Amniotic stem cell (primary cell): ENCODE measurements at places on chromosomes 4 and X.

DNA sequence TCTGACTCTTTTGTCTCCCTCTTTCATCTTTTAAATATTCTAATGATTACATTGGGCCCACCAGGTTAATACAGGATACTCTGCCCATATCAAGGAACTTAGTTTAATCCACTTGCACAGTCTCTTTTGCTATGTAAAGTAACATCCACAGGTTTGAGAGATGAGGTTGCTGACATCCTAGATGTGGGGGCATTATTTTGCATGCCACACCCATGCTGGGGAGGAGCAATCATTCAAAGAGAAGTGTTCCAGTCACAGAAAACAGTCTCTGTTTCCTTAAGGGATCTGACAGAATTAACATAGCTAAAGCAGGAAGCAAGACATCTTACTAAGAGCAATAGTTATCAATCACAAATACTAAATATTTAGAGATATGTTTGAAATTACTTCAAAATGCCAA, 11.5 kb upstream of the TRAM1L1 start:
- DNase-seq = no peak

DNA sequence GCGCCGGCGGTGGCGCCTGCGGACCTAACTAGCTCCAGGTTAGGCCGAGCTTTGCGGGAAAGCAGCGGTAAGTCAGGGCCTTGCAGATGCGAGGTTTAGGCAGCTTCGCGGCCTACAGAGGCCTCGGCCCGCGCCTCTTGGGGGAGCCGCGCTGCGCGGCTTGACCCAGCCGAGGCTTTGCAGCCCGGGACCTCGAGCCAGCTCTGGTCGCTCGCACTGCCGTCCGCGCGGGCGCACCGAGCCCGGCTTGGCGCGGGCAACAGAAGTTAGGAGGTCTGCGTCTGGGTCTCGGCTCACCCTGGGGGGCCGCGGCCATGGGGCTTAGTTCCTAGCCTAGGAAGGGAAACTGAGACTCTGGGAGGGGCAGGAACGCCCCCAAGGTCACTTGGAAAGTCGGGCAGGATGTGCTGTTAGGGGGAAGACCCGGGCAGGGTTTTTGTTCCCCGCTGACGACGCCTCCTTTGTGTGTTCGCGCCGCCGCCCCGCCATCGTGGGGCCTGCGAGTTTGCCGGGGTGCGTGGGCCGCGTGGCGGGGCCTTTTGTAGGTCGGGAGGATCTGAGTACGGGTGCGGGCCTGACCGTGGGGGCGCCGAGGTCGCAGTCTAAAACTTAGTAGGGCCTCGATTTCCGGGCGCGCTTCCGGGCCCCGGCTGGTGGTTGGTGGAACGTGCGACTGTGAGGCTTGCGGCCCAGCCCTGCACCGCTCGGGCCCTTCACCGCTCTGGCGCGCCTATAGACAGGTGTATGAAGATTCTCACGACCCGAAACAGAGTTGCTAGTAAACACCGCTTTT, 482 bp downstream of the RNF4 start:
- DNase-seq = peak; percentile 18

- no peak for DNase-seq
Measured at GRCh38 chr4:40299811-40300292, 35.3 kb upstream of the CHRNA9 start.

DNA sequence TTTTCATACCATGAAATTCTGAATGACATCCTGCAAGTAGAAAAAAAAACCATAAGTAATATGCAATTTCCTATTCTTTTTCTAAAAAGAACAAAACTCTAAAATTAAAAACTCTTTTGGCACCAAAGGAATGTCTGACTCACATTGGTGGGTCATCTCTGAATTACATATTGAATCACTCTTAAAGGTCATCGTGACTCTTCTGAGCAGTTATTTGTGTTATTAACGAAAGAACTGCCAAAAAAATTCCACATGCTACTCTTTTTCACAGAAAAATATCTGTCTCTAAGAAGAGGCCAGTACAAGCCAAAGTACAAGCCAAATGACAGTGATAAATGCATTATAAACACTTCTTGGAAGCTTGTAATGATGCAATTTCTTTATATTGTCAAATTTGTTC, 282.2 kb downstream of the GUCY2F start:
- peak; percentile 7 for DNase-seq

- no peak for DNase-seq
Measured at GRCh38 chr4:123246085-123246484, 150.5 kb upstream of the SPRY1 start.

GRCh38 chrX:3522101-3522650, 175.7 kb upstream of the MXRA5 start:
- peak; percentile 19 for DNase-seq

GRCh38 chrX:149518236-149518635, 13.1 kb upstream of the IDS start:
- no peak for DNase-seq

DNA sequence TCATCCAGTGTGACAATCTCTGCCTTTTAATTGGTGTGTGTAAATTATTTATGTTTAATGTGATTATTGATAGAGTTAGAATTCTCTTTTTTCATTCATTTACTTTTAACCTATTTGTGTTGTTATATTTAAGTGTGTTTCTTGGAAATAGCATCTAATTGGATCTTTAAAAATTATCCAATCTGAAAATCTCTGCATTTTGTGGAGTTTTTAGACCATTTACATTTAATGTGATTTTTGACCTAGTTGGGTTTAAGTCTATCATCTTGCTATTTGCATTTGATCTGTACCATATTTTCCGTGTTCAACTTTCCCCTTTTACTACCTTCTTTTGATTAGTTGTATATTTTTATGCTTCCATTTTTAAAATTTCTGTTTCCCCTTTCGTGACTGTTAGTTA, 71.3 kb downstream of the TENM3 start:
- DNase-seq = no peak

- DNase-seq = no peak
Measured at GRCh38 chr4:7165874-7166201, 26.5 kb upstream of the SORCS2 start.

DNA sequence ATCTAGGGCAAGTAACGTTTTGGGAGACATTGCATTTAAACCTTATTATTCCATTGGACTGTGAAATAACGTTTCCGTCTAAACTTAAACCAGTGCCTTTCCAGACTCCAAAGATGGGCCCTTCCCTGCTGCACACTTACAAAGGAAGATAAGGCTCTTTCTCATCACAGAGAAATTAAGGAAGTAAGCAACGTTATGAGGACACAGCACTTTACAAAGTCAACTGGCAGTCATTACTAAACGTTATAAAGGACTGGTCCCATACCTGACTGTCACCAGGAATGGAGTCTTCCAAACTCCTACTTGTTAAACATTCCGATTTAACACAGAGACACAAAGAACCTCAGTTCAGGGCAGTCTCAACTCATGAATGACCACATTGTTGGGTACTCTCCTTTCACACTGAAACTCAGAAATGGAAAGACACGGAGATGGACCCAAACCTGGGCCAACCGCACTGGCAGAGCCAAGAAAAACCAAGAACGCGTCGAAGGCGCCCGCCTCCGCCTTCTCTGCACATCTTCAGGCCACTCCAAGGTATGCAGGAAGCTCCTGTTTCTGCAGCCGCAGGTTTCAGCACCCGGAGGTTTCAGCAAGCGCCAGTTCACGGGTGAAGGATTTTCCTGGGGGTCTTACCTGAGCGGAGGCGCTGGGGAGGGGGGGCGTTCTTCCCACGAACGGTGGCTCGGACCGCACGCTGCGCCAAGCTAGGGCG, 670 bp downstream of the PAPSS1 start:
- no peak for DNase-seq

DNA sequence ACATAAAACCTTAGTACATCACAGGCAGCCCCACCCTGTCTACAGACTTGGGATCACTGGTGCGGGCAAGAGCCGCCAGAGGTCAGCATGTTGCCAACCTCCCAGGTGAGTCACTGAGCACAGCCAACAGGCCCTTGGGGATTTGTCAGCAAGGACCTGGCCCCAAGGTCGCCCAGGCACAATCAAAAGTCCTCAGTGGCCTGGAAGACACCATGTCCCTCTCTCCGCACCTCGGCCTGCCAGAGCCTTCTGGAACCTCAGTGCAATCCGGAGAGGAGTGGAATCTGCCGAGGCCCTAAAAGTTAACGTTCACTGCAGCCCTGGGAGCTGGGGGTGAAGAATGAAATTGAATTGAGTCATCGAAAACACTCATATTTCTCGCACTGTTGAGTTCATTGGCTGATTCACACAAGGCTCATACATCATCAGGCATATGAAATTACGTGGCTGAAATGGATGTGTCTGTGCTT, 74.3 kb downstream of the WFS1 start:
- DNase-seq = peak; percentile 60

DNA sequence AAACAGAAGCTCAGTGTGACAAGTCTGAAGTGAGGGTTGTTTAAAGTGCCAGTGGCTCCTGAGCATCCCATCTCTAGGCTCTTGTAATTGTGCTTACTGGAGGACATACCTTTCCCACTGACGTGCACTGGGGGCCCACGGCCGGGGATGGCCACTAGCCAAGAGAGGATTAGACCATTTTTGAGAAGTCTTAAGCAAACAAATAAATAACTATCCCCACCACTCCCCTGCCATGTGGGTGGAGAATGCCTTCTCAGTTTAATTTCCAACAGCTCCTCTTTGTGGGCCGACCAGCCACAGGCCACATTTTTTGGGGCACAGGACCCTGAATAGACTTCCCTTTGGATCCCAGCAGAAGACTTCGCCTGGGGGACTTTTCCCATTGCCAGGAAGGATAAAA, 125.0 kb upstream of the MSX1 start:
- no peak for DNase-seq

- DNase-seq = no peak
Measured at GRCh38 chrX:155966876-155967275, 30.6 kb upstream of the IL9R start.

DNA sequence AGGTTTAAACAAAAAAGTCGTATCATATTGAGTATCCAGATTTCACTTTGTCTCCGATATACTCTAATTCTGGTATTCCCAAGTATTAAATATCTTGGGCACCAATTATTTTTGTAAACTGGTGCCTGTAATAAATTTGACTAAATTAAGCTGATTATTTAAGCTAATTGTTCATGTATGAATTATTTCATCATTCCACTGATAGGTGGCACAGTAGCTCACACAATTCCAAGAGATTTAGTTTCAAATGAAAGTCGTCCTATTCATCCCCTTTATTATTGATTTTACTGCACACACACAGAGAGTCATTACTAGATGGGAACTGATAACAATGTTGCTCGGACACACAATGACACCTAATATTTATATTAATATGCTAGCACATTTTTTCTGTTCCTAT, 432.4 kb downstream of the DMD start:
- DNase-seq = no peak

GRCh38 chr4:1400831-1401408, 5.3 kb downstream of the NKX1-1 start:
- DNase-seq = no peak

DNA sequence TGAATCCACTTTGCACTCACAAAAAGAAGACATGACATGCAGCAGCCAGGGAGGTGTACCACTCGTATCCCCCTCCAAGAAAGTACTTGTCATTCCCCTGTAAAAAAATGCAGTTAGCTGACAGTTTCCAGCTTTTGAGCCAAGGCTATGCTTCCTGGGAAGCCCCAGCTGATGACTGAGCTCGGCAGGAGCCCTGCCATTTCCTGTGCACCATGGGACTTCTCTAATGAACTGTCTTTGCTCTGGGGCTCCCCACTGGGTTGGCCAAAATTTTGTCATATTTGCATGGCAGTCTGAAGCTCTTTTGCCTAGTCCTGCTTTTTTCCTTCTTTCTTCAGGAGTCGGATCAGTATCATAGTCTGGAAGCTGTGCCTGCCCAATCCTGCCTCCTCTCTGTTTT, 104.5 kb upstream of the MAOA start:
- DNase-seq = no peak

- DNase-seq = no peak
Measured at GRCh38 chrX:105464618-105465017, 244.1 kb upstream of the TEX13A start.

- DNase-seq = no peak
Measured at GRCh38 chr4:87326460-87326859, 3.8 kb upstream of the HSD17B13 start.

DNA sequence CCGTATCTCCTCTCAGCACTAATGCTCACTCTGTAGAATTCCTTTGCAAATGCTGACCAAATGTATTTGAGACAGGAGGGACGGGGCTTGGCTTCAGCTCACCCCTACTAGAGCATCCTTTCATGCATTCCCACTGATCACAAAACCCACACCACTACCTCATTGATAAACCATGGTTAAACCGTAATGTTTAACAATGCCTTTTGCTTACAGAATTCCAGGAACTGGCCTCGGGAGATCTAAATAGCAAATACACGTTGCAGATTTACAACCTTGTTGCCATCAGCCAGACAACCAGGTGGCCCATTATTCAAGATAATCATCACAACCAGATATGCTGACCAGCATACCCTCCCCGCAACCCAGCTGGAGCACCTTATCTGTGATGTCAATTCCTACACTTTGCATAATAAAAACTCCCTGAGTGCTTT, 391.9 kb downstream of the KCTD8 start:
- DNase-seq = no peak

- no peak for DNase-seq
Measured at GRCh38 chr4:181293541-181293940, 949.7 kb upstream of the TENM3 start.

DNA sequence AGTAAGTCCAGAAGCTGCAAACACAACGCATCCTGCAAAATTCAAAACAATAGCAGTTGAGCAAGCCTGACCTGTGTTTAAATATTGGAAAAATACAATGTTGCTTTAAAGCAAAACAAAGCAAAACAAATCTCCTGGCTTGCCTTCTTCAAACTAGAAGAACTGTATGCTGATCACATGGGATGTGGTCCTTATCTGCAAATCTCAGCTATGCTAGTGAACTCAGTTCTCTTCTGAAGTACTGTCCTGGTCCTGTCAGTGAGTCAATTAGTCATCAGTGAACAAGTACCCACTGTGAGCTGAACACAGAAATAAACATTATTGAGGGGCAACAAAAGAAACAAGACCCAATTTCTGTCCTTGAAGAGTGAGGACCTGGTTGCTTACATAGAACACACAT, 522.5 kb downstream of the SMARCA1 start:
- DNase-seq = no peak

DNA sequence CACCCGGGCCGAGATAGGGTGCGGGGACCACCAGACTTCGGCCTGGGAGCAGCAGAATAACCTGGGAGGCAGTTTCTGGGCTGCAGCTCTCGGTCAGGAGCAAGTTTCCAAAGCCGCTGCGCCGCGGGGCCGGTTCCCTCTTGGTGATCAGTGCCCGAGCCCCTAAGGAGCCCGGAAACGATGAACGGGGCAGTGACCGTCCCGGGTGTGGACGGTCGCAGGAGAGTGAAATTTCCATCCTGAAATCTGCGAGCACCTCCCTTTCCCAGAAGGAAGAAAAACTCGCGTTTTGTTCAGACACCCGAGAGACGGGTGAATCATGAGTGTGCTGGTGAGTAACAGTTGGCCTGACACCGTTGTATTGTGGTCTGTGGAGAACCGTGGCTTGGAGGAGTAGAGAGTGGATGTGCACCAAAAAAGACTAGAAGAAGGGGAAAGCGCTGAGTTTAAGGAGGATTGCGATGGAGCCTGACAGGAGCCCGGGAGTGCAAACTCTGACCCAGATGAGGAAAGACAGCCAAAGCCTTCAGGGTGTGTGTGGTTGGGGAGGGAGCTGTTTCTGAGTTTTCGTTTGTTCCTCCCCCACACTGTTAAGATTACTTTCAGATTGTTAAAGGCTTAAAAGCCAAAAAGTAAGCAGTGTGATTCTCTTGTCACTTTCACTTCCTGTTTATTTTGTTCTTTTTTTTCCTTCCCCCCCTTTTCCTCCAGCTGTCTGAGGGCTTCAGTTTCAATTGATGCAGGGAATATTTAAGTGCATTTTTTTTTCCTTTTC, 828 bp downstream of the MCUB start:
- DNase-seq = peak; percentile 47

- no peak for DNase-seq
Measured at GRCh38 chr4:86950831-86951525, 16.2 kb downstream of the AFF1 start.
